ENCODE measurements at places on chromosomes 3 and 15.

- no peak for DNase-seq
These were observed 3.8 kb downstream of the THSD4 start for GRCh38 chr15:71118881-71119632.

GRCh38 chr15:73826711-73827251, 46.6 kb upstream of the TBC1D21 start:
- no peak for DNase-seq

- DNase-seq: no peak
These were observed 148.4 kb downstream of the USP13 start for GRCh38 chr3:179801263-179801662.

- no peak for DNase-seq
These were observed 269.8 kb downstream of the RYR3 start for GRCh38 chr15:33580526-33580925.

GRCh38 chr3:79006077-79006476, 761.7 kb downstream of the ROBO1 start:
- no peak for DNase-seq

- no peak for DNase-seq
These were observed 7.3 kb upstream of the CACNA1D start for GRCh38 chr3:53486961-53487654.

DNA sequence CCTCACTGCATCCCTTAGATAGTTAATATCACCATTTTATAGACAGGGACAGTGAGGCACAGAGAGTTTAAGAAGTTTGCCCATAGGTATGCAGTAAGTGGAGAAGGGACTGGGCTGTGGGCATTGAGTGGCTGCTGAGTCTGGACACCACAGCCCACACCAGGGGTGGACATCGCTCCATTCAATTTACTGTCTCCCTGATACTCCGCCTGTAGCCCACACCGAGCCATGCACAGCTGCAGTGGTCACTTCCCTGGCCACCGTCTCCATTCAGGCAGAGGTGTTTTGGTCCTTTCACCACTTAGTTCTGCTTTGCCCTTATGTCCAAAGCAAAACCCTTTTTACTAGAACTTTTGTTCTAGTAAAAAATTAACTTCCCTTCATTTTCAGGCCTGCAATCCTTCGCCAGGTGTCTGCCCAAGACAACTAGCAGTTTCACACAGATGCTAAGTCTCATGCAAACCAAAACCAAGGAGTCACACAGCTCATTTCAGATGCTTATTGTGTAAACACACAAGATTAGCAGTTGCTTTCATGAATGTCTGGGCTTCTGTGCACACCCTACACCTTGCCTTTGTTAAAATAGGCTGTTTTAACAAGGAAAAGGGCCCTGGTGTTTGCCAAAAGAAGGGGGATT, 30.1 kb downstream of the ZNF35 start:
- DNase-seq: no peak

DNA sequence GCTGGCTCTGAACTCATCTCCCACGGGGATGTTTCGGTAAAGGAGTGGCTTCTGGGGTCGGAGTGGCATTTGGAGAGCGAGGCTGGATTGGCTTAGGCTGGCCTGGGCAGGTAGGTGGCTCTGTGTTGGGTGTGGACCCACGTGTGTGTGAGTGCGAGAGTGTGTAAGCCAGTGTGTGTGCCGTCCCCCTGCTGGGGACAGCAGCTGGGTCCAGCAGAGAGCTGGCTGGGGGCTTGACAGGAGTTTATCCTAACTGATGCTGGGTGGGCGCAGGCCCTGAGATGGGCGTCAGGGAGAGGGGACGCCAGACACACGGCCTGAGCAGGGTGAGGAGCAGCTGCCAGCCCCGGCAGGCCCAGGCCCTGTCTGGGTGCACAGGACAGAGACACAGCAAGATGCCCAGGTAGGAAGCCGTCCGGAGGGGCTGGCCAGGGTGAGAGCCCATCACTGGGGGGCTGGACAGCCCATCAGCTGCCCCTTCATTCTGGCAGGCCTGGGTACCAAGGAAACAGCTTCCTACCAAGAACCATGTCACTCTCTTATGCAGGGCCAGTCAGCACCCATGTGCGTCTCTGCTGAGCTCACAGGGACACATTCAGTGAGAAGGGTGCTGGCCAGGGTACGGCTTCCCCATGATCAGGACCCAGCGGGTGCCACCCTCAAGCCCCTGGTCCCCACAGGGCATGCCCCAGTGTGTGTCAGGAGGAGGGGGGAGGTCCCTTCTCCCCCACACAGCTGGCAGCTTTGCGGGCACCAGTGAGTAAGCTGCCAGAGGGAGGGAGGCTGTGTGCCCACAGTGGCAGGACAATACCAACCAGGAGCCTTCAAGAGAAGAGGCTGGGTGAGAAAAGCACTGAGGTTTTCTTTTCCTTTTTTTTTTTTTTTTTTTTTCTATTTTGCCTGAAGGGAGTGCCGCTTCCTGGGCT, 1.1 kb downstream of the PAK6 start:
- no peak for DNase-seq

- DNase-seq: no peak
These were observed 765.3 kb downstream of the TBL1XR1 start for GRCh38 chr3:176431991-176432390.

DNA sequence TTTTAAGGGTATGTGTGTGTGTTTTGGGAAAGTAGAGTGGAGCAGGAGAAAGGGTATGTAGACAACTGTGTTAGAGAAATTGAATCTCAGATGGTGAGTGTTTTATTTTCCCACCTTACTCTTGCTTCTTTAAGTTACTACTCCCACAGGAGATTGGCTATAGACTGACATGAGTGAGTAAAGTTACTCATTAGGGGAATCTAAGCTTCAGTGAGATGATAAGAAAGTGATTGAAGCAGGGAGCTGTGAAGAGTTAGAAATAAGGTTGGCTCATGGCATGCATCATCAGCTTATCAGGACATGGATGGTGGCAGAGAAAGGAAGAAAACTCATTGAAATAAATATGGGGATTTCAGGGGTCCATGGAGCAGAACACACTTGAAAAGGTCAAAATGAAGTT, 88.9 kb downstream of the MBNL1 start:
- no peak for DNase-seq

DNA sequence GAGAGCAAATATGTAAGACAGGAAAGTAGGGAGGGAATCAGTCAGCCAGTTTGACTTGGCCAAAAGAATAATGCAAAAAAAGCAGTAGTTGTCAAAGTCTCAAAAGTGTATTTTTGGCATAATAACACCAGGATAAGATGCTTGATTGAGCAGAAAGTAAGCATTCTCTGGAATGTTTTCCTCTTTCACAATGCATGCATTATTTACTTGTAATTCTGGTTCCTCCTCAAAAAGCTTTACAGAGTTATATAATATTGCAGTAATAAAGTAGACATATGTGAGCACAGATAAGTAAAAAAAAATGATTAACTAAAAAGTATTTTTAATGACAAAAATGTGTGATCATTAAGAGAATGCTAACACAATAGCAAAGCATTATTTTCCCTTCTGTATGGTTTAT, 285.9 kb upstream of the BCHE start:
- no peak for DNase-seq

- no peak for DNase-seq
These were observed 64.8 kb upstream of the SEC61A1 start for GRCh38 chr3:127987309-127987995.

DNA sequence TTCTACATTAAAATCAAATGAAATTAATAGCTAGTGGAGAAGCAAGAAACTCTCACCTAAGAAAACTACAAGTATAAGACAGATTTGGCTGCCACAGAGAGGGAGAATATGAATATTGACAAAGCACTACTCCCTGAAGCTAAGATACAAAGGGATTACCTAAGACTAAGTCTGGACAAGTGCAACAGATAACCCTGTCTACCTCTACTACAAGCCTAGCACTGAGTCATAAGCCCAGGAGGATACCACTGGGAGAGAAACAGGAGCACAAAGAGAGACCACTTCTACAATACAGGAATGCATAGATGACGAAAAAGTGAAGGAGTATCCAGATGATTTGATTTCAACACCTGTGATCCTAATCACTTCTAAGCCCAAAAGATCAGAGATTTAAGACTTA, 10.4 kb downstream of the ATP13A4 start:
- DNase-seq: no peak

DNA sequence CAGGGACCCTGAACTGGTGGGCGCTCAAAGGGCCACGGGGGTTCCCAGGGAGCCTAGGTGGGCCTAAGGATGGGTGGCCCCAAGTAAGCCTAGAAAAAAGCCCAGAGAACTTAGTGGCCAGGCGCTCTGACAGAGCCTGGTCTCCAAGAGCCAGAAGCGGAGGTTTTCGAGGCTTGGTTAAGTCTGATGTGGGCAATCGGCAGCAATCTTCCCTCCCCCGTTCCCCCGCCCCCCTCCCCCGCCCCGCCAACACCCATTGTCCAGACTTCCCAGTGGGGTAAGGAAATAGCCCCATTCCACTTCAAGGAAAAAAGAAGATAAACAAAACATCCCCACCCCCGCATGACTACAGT, 6.7 kb downstream of the EOMES start:
- DNase-seq: no peak

DNA sequence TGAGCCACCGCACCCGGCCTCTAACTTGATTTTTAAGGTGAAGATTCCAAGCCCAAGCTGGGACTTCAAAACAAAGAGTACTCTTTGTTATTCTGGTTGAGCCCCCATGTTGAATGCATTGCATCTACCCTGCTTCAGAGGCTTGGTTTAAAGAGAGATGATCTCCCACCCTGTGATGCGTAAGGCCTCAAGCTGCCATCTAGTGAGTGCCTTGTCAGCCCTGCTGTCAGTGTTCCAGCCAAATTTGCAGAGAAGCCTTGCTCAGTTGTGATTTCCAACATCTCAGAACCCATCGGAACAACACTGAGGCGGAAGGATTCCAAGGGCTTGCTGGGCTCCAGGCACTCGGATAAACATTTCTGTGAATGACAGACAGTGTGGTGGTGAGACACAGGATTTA, 210.7 kb upstream of the RGMA start:
- DNase-seq: no peak

DNA sequence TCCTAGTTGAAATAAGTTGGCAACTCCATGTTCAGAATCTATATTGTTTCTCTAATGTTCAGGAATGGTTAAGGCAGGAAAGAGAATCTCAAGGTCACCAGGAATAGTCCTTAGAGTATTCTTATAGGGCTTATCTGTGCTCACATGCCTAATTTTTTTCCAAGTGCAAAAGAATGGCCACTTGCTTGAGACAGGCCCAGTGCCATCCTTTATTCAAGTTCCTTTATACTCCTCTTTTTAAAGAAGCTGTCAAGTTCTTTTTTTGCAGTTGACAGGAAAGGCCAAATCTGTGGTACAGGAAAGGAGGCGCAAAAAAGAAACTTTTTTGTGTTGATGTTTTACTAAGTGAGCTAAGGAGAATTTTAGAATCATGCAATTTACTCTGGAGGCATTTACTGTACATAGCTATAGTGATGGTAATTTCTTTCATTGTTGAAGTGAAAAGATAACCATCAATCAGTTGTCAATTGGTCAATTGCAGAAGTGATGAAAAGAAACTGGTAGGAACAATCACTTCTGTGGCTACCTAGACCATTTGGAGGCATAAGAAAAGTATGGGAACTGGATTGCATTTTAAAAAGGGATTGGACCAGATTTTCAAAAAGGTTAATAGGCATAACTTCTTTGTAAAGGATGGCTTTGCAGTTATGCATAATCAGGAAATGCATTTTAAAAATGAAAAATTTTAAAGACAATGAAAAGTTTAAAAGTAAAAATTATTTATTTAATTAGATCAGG, 102.5 kb upstream of the SOX2 start:
- no peak for DNase-seq

DNA sequence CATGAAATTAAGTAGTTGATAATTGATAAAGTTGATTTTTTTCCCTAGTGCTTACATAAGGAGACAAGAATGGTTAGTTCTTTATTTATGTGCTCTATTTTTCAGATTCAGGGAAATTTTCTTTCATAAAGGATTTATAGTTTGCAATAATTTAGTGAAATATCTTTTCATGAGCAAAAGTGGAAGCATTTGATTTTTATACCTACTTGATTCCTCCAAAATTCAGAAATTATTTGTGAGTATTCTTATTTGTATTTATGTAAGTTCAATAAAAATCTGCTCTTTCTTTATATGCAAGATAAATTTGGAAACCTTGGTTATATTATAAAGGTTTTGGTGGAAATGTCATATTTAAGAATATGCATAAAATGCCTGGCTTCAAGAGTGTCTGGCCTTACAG, 14.7 kb upstream of the SLCO2A1 start:
- no peak for DNase-seq
